Right lobe of liver (tissue), 6 donors: ENCODE measurements at places on chromosomes 2 and 18.

- DNase-seq = no peak
Measured at GRCh38 chr2:52341732-52342131, 1309.8 kb upstream of the NRXN1 start.

DNA sequence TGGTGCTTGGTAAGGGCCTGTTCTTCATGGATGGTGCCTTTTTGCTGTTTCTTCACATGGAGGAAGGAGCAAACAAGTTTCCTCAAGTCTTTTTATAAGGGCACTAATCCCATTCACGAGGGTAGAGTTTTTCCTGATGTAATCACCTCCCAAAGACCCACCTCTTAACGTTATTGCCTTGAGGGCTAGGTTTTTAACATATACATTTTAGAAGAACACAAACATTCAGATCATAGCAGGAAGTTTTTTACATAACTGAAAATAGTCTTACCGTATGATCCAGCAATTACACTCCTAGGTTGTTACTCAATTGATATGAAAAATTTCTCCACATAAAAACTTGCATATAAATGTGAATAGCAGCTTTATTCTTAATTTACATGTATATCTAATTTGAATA lies 976.3 kb downstream of the DSC3 start:
- no peak for DNase-seq

GRCh38 chr2:117979911-117980701 lies 33.8 kb downstream of the CCDC93 start:
- DNase-seq = no peak

DNA sequence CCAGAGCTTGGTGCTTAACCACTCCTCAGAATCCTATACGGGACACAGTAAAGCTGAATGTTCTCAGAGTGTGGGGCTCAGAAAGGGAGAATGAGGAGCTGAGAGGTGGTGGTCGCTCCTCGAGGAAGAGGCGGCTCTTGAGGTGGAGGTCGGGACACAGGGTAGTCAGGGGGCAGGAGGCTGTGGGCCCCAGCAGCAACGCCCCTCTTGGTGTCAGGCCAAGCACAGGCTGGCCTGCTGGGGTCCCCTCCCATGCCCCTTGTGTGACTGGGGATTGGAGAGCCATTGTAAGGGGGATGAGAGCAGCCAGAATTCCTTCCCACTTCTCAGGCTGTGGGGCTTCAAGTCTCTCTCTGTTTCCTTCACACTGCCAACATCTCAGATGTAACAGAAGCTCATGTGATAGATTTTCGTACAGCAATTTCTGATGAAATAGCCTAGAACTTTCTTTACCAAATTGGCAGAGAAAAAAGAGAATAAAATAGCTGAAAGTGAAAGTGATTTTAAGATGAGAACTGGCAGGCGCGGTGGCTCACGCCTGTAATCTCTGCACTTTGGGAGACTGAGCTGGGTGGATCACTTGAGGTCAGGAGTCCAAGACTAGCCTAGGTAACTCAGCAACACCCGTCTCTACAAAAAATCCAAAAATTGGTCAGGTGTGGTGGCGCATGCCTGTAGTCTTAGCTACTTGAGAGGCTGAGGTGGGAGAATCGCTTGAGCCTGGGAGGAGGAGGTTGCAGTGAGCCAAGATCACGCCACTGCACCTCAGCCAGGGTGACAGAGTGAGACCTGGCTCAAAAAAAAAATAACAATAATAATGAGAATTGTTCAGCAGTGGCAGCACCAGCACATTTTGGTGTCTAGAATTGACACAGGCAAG lies 61.1 kb upstream of the RPL31 start:
- DNase-seq = peak; percentile 60

- no peak for DNase-seq
Measured at GRCh38 chr2:59383473-59383872, 1142.3 kb upstream of the FANCL start.

- DNase-seq = no peak
Measured at GRCh38 chr2:213678437-213679218, 394.4 kb downstream of the SPAG16 start.

- no peak for DNase-seq
Measured at GRCh38 chr2:237359894-237360780, 53.8 kb downstream of the COL6A3 start.

GRCh38 chr2:76415821-76416220 lies 705.1 kb upstream of the GCFC2 start:
- DNase-seq = no peak

DNA sequence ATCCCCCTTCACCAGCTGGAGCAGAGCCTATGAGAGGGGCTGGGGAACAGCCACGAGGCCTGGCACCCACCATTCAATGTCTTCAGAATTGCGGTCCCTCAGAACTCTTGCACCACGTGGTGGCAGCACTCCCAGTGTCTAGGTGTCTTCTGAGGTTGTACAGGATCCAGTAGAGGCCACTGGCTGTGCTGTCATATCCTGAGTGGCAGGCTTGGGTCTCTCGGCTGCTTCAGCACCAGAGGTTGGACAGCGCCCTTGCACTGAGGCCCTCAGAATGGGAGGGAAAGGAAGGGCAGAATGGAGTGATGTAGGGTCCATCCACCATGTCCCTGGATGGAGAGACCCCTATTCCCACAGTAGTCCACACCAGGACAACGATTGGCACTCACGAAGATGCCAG lies 112.0 kb upstream of the TEKT4 start:
- no peak for DNase-seq
